ENCODE measurements at places on chromosomes 4 and X. TPM values are rescaled to one million over a fixed set of nuclear protein-coding genes. Genes with fewer than 3 reads are reported as not detected.

Gene NPY2R
- total RNA-seq: not detected

Gene CPE
- 21.4 TPM for total RNA-seq

Gene USP17L15
- not detected for total RNA-seq

Gene CDX4
- not detected for total RNA-seq

Gene CDKL2
- 0.02 TPM for total RNA-seq

Gene ADRA2C
- total RNA-seq: 1.7 TPM

Gene GLRA2
- not detected for total RNA-seq

Gene GK2
- not detected for total RNA-seq

Gene CCDC160
- 0.27 TPM for total RNA-seq

Gene CHRDL1
- 1.2 TPM for total RNA-seq

Gene ITGB1BP2
- total RNA-seq: 1.4 TPM

Gene PCDH18
- total RNA-seq: 106 TPM

Gene RTL3
- total RNA-seq: not detected

Gene F11
- total RNA-seq: not detected

Gene SRPK3
- 0.35 TPM for total RNA-seq

Gene NIPAL1
- total RNA-seq: 1.5 TPM

GRCh38 chrX:1877780-1878179, 262.9 kb downstream of the ASMT start:
- no peak for DNase-seq

GRCh38 chrX:136168929-136169735, 21.8 kb downstream of the FHL1 start:
- peak; percentile 89 for DNase-seq

- DNase-seq: no peak
Observed at GRCh38 chr4:128410037-128410436, 122.4 kb upstream of the PGRMC2 start.

DNA sequence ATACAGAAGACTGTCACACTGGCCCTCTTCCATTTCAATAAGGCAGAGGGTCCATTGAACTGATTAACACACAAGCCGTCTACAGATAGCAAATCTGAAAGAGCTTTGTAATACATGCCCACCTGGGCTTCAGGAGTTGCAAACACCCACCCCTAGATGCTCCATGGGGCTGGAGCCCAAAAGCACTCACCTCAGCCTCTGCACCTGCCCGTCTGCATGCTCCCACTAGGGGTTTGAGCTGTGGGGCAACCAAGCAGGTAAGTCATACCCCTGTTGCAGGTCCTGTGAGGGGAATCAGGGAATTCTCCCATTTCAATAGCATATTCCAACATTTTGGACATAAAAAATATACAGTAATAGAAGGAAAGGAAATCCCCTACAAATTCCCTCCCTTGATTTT, 243.0 kb upstream of the KCNIP4 start:
- no peak for DNase-seq

GRCh38 chrX:142089193-142089592, 115.9 kb downstream of the MAGEC2 start:
- DNase-seq: peak; percentile 24

- DNase-seq: peak; percentile 36
Observed at GRCh38 chr4:24763631-24764297, 31.6 kb upstream of the SOD3 start.

DNA sequence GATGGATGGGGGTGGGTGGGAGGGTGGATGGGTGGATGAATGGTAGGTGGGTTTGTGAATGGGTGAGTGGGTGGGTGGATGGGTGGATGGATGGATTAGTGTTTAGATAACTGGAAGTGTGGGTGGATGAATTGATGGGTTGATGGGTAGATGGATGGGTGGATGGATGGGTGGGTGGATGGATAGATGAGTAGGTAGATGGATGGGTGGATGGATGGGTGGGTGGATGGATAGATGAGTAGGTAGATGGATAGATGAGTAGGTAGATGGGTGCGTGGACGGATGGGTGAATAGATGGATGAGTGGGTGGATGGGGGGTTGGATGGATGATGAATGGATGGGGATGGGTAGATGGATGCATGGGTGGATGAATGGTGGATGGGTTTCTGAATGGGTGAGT, 20.3 kb upstream of the ASMTL start:
- no peak for DNase-seq

GRCh38 chr4:153257151-153257620, 52.9 kb downstream of the TRIM2 start:
- peak; percentile 31 for DNase-seq

GRCh38 chr4:141548791-141549190, 87.6 kb upstream of the IL15 start:
- DNase-seq: no peak

DNA sequence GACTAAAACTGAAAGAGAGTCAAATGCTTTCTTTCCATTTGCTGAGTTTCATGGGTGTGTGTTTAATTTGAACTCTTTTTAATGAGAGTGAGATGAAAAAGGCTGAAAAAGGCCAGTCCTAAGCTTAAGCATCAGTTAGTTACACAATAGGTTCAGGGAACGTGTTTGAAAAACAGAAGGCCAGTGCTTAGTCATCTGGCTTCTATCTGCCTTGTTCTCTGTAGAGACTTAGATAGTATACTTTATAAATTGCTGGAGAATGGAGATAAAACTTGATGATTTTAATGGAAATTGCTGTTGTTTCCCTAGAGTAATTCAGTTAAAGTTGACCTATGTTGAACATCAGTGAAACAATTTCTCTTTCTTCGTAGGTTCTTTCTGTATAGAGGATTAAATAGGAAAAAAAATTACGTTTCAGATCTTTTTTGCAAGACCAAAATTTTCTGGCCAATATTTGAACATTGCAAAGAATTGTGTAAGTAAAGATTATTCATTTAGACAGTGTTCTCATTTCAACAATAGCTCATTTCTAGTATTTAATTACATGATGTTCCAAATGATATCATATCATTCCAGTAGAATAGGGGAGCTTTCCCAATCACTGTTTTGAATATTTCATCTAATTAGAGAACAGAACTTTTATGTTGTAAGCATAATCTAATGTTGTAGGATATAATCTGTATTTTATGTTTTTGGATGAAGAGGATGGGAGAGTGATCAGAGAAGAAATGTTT, 1088.8 kb downstream of the ADGRL3 start:
- DNase-seq: no peak

- peak; percentile 22 for DNase-seq
Observed at GRCh38 chr4:72991873-72992272, 77.6 kb downstream of the COX18 start.

DNA sequence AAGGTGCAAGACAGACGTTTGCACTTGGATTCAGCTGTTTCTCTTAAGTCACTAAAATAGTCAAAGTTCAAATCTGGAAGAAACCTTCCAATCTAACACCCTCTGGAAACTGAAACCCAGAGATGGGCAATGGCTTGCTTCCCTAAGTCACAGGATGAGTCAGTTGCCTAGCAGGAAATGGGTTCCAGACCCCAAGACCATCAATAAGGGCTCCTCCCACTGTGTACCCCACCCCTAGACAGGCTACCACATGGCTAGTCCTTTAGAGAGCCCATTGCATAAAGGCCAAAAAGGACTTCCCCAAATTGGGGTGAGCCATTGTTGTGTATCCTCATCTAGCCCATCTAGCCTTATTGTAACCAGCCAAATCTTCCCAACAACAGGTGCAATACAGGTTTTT, 216.2 kb downstream of the HS6ST2 start:
- DNase-seq: no peak

- no peak for DNase-seq
Observed at GRCh38 chr4:53378171-53378482, 686 bp downstream of the FIP1L1 start.

GRCh38 chr4:138639018-138639741, 376.4 kb upstream of the NOCT start:
- DNase-seq: no peak

DNA sequence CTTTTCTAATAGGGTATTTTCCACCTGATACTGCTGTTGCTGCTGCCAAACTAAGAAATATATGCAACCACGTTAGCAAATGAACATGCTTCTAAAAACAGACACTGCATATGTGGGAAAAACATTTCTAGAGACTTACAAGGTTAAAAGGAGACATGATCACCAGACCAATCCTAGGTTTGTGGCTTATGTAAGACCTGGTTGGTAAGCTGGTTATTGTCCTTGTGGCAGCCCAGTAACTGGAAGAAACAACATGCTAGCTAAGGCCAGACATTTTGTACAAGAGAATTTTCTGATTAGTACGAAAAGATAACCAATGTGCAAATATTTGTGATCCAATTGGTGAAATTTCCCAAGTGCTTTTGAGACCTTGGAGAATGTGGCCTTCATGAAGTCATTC, 112.0 kb downstream of the AFF2 start:
- no peak for DNase-seq

- no peak for DNase-seq
Observed at GRCh38 chr4:171561419-171561818, 251.8 kb upstream of the GALNTL6 start.

DNA sequence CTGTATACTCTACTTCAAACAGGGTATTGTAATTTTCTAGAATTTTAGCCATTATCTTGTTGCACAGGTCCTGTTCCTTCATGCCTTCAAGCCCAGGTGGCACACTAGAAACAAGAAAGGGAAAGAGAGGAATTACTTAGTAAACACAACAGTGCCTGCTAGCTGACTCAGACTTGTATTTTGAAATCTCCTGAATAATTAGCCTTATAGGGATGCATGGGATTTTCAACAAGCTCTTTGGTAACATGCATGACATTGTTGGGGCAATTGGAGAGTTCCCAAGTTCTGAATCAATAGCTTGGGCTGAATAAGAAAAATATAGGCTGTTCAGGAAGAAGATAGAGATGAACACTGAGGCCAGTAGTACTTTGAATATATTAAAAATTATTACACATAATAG, 118.8 kb downstream of the FAM13A start:
- peak; percentile 70 for DNase-seq

DNA sequence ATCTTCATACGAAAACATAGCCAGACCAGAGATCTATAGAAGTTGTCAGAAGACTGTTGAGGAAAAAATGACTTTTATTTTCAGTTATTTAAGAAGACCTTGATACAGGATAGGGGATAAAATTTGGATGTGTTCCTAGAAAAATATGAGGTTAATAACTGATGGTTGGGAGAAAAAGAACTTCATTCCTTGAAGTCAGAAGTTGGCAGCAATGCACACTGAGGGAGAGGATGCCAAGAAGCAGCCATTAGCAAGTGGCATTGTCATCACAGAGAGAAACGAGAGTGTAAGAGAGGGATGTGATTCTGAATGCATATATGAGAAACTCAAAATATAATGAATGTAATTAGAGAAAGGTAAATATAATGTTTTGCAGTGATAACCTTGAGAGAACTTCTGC, 382.1 kb upstream of the EPHA5 start:
- no peak for DNase-seq

DNA sequence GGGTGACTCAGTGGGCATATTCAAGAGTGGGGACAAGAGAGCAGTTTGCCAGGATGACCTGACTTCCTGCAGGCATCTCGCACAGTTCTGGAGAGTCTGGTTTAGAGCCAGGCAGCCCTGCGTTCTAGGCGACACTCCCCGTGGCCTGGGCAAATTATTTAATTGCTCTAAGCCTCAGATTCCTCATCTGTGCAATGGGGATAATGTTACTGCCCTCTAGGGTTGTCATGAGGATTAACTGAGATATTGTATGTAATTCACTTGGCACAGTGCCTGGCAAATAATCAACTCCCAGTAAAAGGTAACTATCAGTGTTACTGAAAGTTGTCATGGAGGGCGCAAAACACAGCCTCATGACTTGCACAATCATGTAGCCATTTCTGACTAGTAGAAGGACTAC, 48.8 kb upstream of the PITX2 start:
- DNase-seq: no peak

DNA sequence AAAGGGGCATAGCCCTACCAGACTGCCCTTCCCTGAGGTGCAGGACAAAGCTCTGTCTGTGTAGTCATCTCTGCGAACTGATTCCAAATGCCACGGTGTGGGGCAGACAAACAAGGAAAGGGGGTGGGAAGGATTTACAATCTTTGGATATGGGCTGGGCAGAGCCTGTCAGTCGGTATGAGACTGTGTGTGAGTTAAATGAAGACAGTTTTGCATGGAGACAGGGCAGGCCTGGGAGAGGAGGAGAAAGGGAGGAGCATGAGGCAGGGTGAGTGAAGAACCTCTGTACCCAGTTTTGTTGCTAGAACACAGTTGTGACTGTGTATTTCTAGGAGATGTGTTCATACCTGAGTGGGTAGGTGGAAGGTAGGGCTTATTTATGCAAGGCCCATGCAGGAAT, 59.4 kb upstream of the MSN start:
- no peak for DNase-seq

DNA sequence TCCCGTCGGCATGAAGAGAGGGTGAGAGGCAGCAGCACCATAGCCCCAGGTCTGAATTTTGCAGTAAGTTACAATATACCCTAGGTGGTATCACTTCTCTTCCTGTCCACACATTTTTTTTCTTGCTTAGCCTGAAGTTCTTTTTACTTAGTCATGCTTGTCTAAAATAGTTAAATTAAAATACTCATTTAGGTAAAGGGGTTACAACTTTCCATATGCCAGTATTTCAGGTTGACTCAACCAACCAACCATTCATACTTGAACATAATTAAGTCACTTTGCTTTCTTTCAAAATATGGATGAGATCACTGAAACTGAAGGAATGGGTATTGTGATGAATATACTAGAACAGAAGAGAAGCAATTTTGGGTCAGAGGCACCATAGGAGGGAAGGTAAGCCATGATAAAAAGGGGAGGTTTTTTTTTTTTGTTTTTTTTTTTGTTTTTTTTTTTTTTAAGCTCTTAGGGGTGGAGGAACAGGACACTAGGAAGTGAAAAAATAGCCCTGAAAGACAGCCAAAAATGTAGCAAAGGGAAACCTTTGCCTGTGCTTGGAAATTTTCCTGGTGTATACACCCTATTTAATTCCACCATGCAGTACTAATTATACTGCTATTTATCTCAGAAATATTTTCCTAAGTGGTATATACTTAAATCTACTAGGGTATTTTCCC, 41.8 kb downstream of the RPS6KA3 start:
- peak; percentile 5 for DNase-seq

Measured in H4 (cell line).